ENCODE measurements at places on chromosomes 7 and 10. TPM values are rescaled to one million over a fixed set of nuclear protein-coding genes. Genes with fewer than 3 reads are reported as not detected.

Gene NEUROD6
- total RNA-seq, result not detected

Gene PON3
- total RNA-seq, result 0.85 TPM

Gene PDSS1
- 6.1 TPM for total RNA-seq

Gene CDK5
- total RNA-seq, result 17.6 TPM

Gene TAS2R5
- total RNA-seq, result 0.47 TPM

Gene GPR141
- not detected for total RNA-seq

Gene SORCS1
- total RNA-seq, result not detected

Gene HMX3
- total RNA-seq, result not detected

Gene KEL
- total RNA-seq, result not detected

Gene SPDYE2B
- not detected for total RNA-seq

Gene YKT6
- 77.9 TPM for total RNA-seq

Gene ZWINT
- 28.8 TPM for total RNA-seq

Gene NUDT5
- total RNA-seq, result 90.2 TPM
